ENCODE measurements at places on chromosomes 7 and 10.

GRCh38 chr7:127899411-127899810 is 131.8 kb downstream of the LRRC4 start:
- DNase-seq, result no peak

GRCh38 chr7:45682358-45682735 is 108.2 kb downstream of the ADCY1 start:
- no peak for DNase-seq

- no peak for DNase-seq
Measured at GRCh38 chr7:87342231-87342630, 3.2 kb upstream of the CROT start.

DNA sequence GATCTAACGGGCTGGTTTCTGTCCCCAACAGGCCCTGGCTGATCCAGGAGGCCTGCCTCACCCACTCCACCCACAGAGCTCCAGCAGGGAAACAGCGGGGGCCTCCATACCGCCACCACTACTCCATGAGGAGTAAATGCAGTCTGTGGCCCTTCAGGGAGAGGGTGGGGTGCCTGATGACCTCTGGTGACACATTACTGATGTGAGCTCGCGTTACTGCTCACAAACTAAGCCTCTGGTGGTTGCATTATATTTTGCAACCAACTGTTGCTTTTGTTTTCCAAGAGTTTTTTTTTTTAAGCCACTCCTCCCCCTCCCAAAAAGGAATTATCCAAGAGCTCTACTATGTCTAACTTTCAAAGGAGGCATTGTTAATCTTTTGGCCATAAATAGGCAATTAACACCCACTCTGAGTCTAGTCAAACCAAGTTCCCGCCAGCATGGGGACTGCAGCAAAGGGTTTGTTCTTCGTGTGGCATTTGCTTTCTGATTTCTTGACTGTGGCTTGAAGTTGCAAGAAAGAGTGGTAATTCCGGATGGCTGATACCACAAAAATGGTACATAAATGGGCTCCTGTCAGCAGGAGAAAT is 72.6 kb downstream of the FAM53B start:
- peak; percentile 64 for DNase-seq

- DNase-seq, result no peak
Measured at GRCh38 chr10:113357681-113358300, 195.1 kb upstream of the HABP2 start.

GRCh38 chr7:3464900-3465622 is 164.0 kb downstream of the SDK1 start:
- no peak for DNase-seq

DNA sequence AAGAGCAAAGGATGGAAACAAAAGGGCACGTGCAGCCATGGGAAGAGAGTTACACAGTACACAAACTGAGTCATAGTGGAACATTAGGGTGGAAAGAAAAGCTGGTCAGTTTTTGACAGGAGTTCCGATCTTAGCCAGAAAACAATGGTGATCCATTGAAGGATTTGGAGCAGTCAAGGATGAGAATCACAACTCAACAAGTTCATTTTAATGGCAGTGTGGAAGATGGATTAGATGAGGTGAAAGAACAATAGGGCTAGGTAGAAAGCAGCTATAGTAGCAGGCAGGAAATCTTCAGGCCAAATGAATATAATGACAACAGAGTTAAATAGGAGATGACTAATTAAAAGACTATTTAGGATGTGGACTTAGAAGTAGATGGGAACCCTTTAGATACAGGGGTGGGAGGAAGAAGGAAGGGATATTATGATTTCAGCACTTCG is 136.3 kb downstream of the DOCK4 start:
- DNase-seq, result no peak

GRCh38 chr10:62479523-62479922 is 105.4 kb downstream of the ZNF365 start:
- no peak for DNase-seq

- no peak for DNase-seq
Measured at GRCh38 chr10:86218842-86219241, 147.8 kb downstream of the GRID1 start.

GRCh38 chr10:23512355-23513058 is 73.6 kb downstream of the OTUD1 start:
- DNase-seq, result no peak

DNA sequence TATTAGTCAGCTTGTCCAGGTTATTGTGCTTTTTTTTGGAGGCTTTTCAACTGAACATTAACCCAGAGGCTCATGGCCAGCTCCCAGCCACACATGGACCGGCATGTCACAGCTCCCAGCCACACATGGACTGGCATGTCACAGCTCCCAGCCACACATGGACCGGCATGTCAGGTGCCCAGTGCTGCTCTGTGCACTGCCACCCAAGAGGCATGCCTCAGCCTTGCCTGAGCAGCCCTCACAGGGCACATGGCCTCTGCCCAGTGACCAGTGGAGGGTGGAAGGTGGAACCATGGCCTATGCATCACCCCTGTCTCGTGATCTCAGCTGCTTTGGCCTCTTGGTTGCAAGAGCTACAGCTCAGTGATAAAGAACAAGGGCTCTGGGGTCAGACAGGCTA is 119.8 kb downstream of the OAT start:
- no peak for DNase-seq

- no peak for DNase-seq
Measured at GRCh38 chr10:71419002-71419540, 22.4 kb downstream of the CDH23 start.

DNA sequence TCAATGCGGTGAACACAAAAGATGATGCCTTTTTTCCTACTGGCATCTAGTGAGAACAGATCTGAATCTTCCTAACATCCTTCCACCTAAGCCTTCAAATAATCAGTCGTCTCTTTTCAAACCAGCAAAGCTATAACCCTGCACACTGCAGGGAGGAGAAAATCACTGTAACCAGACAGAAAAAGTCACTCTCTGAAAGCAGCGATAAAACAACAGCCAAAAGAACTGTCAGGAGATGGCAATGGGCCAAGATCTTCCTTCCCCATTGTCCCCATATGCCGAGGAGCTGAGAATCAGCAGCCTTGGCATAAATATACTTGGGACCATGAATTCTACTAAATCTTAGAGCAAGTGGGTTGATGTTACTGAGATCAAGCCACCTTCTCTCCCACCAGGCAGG is 13.1 kb downstream of the FZD9 start:
- DNase-seq, result no peak

GRCh38 chr10:14909101-14909500 is 30.4 kb downstream of the SUV39H2 start:
- no peak for DNase-seq

DNA sequence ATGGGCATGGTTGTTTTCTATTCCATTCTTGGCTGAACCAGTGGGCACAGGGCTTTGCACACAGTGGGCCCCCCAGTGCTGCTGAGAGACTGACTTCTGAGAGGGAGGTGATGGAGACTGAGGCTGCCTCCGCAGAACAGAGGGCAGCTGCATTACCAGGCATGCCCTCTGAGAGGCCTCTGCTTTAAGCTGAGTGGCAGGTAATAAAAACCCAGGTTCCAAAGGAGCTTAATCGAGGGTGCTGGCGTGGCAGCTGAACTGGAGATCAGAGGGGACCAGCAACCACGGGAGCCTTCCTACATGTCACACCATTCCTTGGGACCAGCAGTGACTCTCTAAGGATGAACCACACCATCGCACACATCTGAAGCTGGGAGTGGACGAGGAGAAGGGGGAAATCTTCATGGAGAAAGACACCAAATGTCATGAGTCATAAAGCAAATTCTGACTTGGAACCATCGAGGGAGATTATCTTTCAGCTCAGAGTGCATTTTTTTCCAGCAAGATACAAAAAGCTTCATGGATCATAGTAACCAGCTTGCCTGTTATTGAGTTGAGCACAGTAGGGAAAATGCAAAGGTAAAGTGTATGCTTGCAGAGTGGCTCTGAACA is 24.6 kb downstream of the HIPK2 start:
- DNase-seq, result no peak

DNA sequence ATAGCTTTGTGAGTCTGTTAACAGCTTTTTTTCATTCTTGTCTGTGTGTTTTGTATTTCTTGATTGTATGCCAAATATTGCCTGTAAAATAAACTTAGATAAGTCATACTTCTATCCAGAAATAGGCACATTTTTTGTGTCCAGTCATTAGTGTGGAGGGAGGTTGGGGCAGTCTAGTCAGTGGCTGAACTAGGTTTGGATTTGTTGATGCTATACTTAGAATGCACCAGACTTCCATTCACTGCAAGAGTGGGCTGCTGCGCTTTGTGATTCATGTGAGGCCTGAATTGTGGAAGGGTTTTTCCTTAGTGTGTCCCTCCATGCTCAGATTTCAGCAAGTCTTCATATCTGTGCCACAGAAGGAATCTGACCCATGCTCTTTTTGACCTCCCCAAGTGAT is 50.0 kb downstream of the TRUB1 start:
- DNase-seq, result no peak

DNA sequence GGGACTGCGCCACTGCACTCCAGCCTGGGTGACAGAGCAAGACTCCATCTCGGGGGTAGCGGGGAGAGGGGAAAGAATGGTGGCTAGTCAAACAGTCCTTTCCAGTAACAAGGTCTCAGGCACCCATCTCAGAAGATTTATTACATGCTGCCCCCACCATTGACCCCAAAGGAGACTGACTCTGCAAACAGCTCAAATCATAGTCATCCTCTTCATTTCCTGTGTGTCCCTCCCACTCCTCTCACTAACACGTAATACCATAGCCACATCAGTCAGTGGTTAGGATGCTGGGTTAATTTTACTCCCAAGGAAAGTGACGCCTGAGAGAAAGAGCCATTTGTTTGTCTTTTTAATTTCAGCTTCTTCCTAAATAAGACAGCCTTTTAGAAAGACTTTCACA is 56.6 kb upstream of the BET1 start:
- no peak for DNase-seq

Data from hematopoietic multipotent progenitor cell treated with erythropoietin and hydrocortisone succinate and interleukin-3 and kit ligand, for 15 days (in vitro differentiated cells).